Stimulated activated CD8-positive, alpha-beta memory T cell treated with anti-CD3 and anti-CD28 coated beads, Interleukin-2, amount 100 ng/mL, for 1 hour (primary cell): ENCODE measurements at places on chromosomes 7 and 10.

GRCh38 chr10:72525689-72526088 lies 100.2 kb downstream of the MICU1 start:
- no peak for DNase-seq

- no peak for DNase-seq
Observed at GRCh38 chr7:98855610-98856422, 14.0 kb downstream of the TMEM130 start.

- DNase-seq, result no peak
Observed at GRCh38 chr7:13894377-13894776, 95.1 kb downstream of the ETV1 start.

- no peak for DNase-seq
Observed at GRCh38 chr7:91043924-91044645, 220.1 kb upstream of the FZD1 start.

DNA sequence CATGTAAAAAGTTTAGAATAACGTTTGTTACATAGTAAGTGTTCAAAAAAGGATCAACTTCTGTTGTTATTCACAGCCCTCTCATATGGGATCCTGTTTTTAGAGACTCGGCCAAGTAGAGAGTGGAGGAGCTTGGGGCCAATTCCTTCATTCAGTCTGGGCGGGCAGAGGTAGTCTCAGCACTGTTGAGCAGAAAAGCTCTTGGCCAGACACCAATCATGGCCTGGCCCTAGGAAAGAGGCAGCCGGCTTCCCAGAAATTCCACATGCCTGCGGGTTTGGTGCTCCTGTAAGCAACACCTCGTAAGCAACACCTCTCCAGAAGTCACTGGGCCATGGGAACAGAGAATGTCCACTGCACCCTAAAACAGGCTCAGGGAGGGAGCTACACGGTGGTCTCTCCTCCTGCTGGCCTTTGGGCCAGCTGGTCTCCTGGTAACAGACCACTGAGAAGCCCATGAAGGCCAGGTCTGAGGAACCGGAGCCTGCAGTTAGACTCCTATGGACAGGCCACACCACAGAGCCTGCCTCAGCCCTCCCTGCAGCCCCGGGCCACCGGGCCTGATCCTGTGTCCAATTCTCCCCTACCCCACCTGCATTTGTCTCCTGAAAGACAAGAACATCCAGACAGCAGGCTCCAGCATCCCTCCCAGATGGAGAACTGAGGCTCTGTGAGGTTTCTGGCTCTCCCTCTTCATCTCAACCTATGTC lies 149.1 kb downstream of the GRID1 start:
- no peak for DNase-seq

- no peak for DNase-seq
Observed at GRCh38 chr7:142100634-142101033, 10.9 kb upstream of the MGAM2 start.

- no peak for DNase-seq
Observed at GRCh38 chr7:50662041-50662694, 97.0 kb upstream of the DDC start.

DNA sequence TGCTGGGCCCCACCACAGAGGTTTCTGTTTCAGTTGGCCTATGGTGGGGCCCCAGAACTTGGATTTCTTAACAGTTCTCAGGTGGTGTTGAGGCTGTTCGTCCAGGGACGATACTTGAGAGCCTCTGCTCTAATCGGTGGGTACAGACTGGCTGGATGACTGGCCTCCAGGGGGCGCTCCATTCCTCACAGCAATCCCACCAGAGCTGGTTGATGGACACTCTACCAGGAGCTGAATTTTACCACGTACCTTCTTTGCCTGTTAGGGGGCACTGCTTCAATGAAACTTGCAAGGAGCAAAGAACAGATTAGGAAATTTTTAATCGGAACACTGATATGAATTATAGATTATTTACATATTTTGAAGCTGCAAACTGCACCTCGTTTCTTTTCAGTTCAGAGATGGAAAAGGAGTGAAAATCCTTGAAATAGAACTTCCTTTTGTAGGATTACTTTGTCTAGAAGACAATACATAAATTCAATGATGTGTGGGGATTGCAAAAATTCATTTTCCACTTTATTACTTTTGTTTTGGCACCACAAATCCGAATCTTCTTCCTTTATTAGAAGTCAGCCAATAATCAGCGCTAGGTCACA lies 44.8 kb downstream of the KBTBD2 start:
- DNase-seq, result peak; percentile 83

GRCh38 chr10:71790749-71791440 lies 17.6 kb upstream of the VSIR start:
- DNase-seq, result no peak

GRCh38 chr10:60664859-60665258 lies 113.4 kb upstream of the CDK1 start:
- no peak for DNase-seq

GRCh38 chr10:35236739-35237138 lies 99.6 kb upstream of the CCNY start:
- no peak for DNase-seq

DNA sequence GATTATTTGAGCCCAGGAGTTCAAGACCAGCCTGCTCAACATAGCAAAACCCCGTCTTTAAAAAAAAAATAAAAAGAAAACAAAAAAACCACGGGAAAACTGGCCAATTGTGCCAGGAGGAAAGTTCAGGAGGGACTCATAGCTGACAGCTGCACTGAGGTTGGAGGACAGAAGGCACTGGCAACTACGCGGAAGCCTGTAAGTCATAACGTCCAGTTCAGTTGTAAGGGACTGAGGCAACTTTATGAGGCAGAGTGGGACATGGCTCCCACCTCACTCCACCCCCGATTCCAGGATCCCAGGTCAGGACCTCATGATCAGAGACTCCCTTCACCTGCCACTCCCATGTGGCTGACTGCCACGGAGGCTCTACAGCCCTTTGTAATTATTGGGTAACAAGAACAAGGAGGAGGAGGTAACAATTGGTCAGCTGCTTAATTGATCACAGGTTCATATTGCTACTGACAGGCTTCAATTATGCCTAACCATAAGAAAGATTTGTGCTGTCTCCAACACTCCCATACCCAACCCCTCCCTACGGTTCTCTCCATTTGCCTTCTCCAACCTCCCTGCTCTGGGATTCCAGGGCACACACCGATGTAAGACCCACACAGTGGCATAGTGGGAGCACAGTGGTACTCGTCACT lies 1.9 kb upstream of the CCL24 start:
- no peak for DNase-seq
